Myocyte (in vitro differentiated cells): ENCODE measurements at places on chromosomes 4 and X. TPM values are rescaled to one million over a fixed set of nuclear protein-coding genes. Genes with fewer than 3 reads are reported as not detected.

The FABP2 gene
- total RNA-seq = not detected in 2 replicates

The FAM156B gene
- total RNA-seq = 19.3 and 22.8 TPM in 2 replicates

The APELA gene
- total RNA-seq = not detected in 2 replicates

The UCP1 gene
- total RNA-seq = not detected in 2 replicates

The CC2D2A gene
- total RNA-seq = 16.1 and 17.3 TPM in 2 replicates

The NAT8L gene
- 8.2 and 8.9 TPM in 2 replicates for total RNA-seq

The MORF4L2 gene
- 769 and 841 TPM in 2 replicates for total RNA-seq

The TMEM47 gene
- 69.2 and 81.1 TPM in 2 replicates for total RNA-seq

The USP17L27 gene
- total RNA-seq = not detected in 2 replicates

The GUCY1B1 gene
- 8.3 and 9.6 TPM in 2 replicates for total RNA-seq

The RBMXL3 gene
- not detected in 2 replicates for total RNA-seq

The GATA1 gene
- total RNA-seq = not detected in 2 replicates

The TDO2 gene
- total RNA-seq = 0.99 and 3.1 TPM in 2 replicates

The WAS gene
- 0.19 TPM in 1 of 2 replicates, not detected in the other for total RNA-seq

The SPANXN3 gene
- not detected in 2 replicates for total RNA-seq

The CXorf51B gene
- total RNA-seq = not detected in 2 replicates

The CT47B1 gene
- not detected in 2 replicates for total RNA-seq

The APLN gene
- total RNA-seq = 0.43 and 0.94 TPM in 2 replicates

The ESX1 gene
- total RNA-seq = not detected in 2 replicates

The GPR119 gene
- total RNA-seq = not detected in 2 replicates

The CPZ gene
- 22.5 and 31.3 TPM in 2 replicates for total RNA-seq

The TMEM150C gene
- 0.05 and 1.5 TPM in 2 replicates for total RNA-seq

The ASB12 gene
- total RNA-seq = 0.83 TPM in 1 of 2 replicates, not detected in the other

The HSFX4 gene
- not detected in 2 replicates for total RNA-seq

The BRS3 gene
- not detected in 2 replicates for total RNA-seq

The TMA16 gene
- 34.9 and 35.0 TPM in 2 replicates for total RNA-seq

The RASL11B gene
- total RNA-seq = 0.08 and 0.57 TPM in 2 replicates

The HTR2C gene
- total RNA-seq = not detected in 2 replicates

The HSFX1 gene
- 0.99 and 1.3 TPM in 2 replicates for total RNA-seq

The OCIAD2 gene
- 10.1 and 12.5 TPM in 2 replicates for total RNA-seq

The KIAA1210 gene
- total RNA-seq = not detected in 2 replicates

The GLOD5 gene
- total RNA-seq = not detected in 2 replicates

The HSFX2 gene
- total RNA-seq = not detected in 2 replicates

The CD40LG gene
- not detected in 2 replicates for total RNA-seq

The RTL9 gene
- 0.52 and 1.2 TPM in 2 replicates for total RNA-seq

The IL21 gene
- not detected in 2 replicates for total RNA-seq

The MAGEC2 gene
- not detected in 2 replicates for total RNA-seq

The ARHGAP36 gene
- not detected in 2 replicates for total RNA-seq
